ENCODE measurements at places on chromosomes 1 and 21.

DNA sequence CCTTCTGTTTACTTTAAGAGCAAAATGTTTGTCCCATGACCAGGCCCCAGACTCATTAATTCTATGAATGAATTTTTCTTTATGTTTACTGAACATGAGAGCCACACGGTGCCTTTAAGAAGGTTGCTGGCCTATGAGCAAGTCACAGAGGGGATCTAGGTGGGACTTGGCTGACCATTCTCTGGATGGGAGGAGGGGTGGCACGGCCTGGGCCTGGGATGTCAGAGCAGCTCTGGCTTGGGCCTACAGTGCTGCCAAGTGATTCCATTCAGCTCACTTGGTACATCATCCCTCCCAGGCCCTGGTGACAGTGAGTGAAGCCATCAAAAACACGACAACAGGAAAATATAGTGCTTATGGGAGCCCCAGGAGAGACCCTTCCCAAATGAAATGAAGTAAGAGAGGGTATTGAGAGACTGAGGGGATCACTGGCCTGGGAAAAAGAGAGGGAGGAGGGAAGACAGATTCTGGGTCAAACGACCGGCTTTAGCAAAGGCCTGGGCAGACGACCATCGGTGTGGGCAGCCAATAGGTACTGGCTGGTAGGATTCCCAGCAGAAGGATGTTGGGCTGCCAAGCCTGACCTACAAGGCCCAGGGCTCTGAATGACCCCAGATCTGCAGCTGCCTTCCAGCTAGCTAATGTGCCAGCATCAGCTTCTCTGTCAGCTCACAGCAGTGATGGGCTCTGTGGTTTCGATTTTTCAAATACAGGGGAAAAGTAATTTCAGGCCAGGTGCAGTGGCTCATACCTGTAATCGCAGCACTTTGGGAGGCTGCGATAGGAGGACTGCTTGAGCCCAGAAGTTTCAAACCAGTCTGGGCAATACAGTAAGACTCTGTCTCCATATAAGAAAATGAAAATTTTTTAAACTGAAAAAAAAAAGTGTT is 3.3 kb downstream of the TMEM53 start:
- DNase-seq: no peak

- DNase-seq: no peak
Observed at GRCh38 chr1:77489910-77490309, 192.5 kb downstream of the ZZZ3 start.

DNA sequence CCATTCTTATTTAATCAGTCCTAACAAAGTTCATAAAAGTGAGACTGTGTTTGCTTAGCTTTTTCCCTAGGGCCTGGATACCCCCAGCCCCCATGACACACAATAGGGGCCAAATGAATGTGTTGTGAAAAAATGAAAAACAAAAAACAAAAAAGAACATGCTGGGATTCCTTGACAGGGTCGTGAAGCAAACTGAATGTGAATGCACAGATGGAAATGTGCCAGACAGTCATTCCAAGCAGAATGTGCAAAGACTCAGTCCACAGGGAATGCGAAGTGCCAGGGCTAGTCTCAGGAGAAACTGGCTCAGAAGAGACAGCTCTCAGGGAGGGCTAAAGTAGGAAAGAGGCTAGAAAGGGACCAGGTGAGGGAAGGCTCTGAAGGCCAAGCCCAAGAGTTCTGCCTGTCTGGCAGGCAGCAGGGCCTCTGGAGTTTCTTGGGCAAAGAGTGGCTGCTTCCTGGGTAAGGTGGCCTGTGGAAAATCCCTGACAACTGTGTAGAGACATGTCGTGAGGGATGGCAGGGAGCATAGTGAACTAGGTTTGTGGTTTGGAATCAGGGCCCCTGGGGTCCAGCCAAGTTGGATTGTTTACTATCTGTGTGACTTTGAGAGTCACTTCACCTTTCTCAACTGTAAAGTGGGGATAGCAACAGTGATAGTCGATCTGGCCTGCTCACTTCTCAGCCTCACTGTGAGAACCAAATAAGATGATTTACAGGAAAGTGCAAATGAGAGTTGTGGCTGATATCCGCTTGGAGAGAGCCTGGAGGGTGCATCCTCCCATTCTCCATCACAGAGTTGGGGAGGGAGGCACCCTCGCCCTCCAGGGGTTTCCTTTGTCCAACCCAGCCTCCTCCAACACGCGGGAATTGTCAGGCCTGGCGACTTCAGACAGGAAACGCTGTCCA is 1.2 kb upstream of the ADAM15 start:
- DNase-seq: no peak

- DNase-seq: no peak
Observed at GRCh38 chr1:112937070-112937469, 18.9 kb downstream of the SLC16A1 start.

DNA sequence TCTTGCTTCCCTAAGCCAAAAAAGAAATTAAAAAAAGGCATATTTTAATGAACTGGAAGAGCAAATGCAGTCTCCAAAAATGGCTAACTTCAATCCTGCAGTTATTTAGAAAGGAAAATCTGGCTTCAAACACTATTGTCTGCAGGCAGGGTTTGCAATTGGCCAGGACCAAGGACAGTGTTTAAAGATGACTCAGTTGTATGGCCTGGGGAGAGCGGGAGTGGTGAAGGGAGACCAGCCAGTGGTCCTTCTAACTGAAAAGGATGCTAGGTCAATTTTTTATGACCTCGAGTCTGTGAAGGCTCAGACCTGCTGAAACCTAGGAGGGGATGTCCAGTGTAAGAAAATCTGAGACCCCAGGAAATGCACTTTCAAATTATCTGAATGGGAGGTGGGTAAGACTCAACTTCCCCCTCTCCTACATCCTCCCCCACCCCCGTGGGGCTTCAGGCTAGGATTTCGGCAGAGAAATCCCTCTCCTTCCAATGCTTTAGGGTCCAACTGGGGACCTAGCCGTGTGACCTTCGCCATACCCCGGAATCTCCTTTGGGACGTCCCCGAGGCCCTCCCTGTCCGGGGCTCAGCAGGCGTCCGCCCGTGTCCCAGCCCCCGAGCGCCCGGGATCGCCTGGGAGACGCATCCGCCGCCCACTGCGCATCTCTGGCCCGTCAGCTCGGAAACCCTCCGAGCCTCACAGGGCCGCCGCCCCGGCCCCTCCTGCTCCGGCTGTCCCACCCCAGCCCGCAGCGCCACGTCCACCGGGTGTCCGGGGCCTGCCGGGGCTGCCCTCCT is 602 bp upstream of the RIMKLA start:
- peak; percentile 2 for DNase-seq

DNA sequence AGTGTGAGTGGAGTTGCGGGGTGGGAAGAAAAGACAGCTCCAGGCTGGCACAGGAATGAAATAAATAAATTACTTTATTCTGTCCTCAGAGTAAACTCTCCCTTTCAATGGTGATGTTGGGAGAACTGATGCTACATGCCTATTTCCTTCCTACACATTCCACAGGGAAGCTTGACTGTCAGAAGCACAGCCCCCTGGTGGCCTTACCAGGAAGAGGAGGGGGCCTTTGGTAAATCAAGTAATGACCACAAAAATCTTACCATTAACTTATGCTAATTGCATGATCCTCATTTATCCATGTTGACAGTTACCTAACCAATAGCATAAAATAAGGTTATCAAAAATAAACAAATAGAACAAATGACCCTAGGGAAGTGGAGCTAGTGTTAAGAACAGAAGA is 605.0 kb upstream of the PKN2 start:
- no peak for DNase-seq

DNA sequence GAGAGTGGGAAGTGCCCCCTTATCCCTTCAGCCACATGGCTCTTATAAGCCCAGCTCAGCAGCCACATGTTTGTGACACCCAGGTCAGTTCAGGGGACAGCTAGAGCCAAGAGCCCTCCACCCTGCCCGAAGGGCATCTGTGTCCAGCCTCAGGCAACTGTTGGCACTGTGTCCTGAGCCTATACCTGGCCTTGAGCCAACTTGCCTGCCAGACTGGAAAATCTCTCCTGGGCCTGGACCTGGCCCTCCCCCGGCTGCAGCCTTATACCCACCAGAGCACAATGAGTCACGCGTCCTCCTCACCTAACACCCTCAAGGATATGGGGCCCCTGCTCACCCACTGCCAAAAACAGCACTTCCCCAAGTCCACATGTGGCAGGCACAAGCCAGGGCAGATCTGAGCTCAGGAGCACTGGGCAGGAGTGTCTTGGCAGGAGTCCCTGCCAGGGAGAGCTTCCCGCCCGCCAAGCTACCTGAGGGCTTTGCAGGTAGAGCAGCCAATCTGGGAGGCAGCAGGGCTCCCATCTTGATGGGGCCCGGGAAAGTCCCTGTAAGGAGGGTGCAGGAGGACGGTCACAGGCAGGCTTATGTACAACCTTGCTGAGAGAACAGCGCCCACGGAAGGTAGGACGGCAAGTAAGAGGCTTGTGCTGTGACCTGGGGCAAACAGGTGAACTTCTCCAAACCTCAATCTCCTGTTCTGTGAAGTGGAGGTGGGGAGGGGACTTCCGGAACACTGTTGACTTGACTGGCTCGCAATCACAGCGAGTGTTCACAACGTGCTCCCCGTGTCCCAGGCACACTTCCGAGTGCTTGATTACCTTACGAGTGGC is 19.8 kb upstream of the HSPG2 start:
- DNase-seq: peak; percentile 52

DNA sequence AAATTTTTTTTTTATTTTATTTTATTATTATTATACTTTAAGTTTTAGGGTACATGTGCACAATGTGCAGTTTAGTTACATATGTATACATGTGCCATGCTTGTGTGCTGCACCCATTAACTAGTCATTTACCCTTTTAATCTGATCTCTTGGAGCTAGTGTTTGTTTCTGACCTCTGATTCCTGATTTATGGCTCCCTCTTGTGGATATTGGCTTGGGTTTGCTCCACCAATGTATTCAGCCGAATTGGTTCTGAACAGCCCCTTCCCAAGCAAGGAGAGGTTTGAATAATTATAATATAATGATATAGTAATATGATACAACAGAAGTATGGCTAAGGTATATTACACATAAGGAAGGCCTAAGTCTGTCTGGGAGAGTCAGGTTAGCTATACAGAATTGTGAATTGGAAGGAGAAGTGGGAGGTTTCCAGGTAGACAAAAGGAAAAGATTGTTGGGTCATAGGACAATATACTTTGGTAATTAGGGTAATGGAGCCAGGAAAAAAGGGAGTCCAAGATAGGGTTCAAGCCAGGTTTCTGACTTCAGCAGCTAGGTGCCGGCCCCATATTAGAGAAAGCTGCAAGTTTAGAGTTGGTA is 53.1 kb upstream of the HMCN1 start:
- peak; percentile 20 for DNase-seq

DNA sequence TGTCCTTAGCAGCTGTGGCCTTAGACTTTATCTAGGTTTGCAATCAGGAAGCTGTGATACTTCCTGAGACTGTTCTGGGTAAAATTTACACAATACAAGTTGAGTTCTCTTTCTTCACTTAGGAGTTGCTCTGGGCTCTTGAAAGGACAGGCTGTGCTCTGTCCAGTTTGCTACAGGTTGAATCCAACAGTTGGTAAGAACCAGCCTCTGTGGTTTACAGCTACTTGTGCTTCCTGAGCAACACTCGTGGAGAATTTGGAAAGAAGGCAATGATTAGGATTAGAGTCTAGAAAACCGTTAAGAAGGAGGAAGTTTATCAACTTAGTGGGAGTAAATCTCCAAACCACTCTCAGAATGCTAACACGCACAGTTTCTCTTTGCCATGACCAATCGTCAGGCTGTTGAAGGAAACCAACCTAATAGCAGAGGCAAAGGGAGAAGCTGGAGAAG is 26.8 kb downstream of the GFI1 start:
- DNase-seq: no peak

GRCh38 chr1:1462318-1462966 is 9.1 kb upstream of the ATAD3B start:
- DNase-seq: peak; percentile 68

- no peak for DNase-seq
Observed at GRCh38 chr1:11886986-11887665, 28.4 kb upstream of the NPPB start.

DNA sequence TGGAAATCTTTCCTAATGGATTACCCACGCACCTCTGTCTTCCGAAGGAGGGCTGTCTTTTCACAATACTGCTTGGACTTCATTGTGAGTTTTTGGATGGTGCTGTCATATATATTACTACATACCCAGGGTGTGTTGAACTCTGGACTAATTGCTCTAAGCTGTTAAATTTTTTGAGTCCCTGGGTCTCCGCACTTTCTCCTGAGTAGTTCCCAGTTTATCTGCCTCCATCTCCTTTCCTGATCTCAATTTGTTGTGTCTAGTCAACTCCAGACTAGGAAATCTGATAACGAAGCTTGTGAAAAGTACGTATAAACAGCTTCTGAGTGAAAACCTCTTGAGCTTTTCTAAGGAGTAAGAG is 211.1 kb downstream of the ROR1 start:
- DNase-seq: no peak

DNA sequence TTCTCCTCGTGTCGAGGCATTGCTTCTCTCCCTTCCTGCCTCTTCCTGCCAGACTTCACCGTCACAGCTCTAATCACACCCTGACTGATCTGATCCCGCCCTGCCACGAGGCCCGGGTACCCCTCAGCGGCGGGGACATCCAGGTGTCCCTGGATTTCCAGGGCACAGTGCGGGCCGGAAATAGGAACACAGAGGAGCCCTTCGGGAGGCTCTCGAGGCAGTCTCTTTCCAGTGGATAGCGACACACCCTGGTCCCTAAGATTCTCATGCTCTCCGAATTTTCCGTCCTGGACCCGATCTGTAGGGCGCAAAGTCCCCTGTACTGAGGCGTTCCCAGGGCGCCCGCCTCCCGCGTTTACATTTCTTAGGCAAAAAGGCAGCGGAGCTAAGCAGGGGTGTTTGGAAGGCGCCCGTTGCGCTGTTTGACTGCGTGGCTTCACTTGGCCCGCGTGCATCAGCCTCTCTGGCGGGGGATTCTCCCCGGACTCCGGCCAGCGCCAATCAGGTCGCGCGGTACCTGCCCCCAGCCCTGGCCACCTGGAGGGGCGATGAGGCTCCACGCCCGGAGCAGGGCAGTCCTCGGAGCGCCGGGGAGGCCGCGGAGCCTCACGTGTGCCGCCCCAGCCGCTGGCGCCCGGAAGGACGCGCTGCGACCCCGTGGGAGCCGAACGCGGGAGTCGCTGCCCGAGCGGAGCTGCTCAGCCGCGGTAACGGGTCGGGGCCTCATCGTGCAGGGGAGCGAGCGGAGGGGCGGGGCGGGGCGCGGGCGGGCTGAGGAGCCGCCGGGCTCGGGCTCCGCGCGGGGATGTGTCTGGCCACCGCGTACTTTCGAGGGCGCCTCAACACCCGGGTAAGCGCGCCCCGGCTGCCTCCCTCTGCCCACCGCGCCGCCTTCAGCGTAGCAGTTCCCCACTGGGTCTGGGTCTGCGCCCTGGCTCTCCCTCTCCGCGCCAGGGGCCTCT is at the start of gene FAM163A:
Gene FAM163A (plus strand): TSS at position 575 of the 962 bp plus-strand sequence. CDS start 69,807 bp downstream, outside the sequence.
- DNase-seq: no peak

DNA sequence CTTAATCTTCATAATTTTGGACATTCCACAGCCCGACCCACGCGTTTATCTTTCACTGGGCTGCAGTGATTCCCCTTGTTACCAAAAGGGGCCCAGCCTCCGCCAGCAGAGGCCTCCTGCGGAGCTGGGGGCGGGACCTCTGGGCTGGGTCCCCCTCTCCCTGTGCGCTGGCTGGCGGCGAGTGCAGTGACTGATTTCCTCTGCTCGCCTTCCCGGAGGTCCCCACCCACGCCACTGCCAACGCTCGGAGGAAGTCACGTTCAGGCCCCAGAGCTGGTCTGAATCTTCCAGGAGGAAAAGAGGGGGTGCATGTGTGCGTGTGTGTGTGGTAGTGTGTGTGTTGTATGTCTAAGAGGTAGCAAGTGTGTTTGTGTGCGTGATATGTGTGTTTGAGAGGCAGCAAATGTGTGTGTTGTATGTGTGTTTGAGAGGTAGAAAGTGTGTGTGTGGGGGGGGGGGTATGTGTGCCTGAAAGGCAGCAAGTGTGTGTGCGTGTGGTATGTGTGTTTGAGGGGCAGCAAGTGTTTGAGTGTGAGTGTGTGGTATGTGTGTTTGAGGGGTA is 35.0 kb upstream of the JAK1 start:
- no peak for DNase-seq

GRCh38 chr21:33753886-33754285 is 111.6 kb downstream of the ITSN1 start:
- no peak for DNase-seq

All from HFF-Myc (cell line).